Right kidney (tissue), 9 donors: ENCODE measurements at places on chromosomes 7 and 10.

DNA sequence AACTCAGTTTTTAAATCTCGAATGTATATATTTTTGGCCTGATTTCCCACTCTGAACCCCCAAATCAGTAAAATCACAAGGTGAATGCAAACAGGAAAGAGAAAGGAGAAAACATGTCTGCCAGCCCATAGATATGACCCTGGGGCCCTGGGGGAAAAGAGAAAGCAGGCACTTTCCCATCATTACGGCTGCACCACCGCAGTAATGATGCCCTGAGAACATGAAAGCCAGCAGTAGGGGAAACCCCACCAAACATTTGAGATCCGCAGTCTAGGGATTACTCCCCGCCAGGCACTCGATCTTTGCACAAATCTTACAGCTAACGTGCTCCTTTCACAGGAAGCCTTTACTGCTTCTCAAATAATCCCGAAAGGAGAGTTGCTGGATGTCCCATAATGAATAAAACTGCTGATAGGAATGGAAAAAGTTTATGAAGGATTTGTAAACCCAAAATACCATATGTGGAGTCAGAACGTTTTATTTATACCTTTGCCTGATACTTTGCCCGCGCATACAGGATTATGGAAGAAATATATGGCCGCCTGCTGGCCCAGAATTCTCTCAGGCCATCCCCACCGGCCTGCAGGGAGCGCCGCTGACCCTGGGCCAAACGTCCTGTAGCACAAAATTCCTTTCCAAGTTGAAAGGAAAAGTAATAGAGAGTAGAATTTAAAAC is 180.0 kb upstream of the INHBA start:
- no peak for DNase-seq

- DNase-seq = no peak
These were observed 961.5 kb downstream of the KCNMA1 start for GRCh38 chr10:76675951-76676587.

DNA sequence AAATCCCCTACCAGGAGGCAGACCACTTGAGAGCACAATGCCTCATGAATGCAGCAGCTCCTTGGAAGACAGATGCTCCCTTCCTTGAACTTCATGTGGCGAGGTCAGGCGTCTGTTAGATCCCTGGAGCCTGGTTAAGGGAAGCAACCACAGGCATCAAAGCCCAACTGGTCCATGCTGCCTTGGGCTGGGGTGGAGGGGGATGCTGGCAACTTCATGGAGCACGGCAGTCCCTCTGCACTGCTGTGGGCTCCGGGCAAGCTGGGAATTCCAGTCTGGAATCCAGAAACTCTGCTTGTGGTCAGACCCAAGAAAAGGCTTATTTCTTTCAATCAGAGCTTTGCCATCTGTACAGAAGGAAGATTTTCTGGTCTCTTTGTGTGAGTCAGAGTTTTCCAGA is 130.4 kb downstream of the PFKFB3 start:
- no peak for DNase-seq

- DNase-seq = no peak
These were observed 372.6 kb downstream of the PHF14 start for GRCh38 chr7:11346302-11346701.

DNA sequence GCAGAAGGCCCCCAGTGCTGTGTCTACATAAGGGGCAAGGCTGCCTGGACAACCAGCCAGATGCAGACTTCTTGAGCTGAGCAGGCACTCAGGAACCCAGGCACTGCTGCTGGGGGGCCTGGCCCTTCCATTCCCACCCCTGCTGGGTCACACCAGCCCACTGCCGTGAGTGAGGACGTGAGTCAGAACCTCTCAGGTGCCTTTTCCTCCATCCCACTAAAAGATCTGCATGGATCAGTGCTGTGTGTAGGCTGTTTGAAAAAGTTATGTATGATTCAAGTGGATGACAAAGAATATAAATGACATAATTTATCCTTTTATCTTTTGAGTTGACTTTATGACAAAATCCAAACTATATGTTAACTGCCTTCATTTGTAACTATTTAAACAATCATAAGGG is 499.3 kb downstream of the INHBA start:
- no peak for DNase-seq

GRCh38 chr10:32950591-32951108 is 7.4 kb downstream of the ITGB1 start:
- no peak for DNase-seq

GRCh38 chr10:118304521-118304920 is 37.6 kb downstream of the FAM204A start:
- no peak for DNase-seq

DNA sequence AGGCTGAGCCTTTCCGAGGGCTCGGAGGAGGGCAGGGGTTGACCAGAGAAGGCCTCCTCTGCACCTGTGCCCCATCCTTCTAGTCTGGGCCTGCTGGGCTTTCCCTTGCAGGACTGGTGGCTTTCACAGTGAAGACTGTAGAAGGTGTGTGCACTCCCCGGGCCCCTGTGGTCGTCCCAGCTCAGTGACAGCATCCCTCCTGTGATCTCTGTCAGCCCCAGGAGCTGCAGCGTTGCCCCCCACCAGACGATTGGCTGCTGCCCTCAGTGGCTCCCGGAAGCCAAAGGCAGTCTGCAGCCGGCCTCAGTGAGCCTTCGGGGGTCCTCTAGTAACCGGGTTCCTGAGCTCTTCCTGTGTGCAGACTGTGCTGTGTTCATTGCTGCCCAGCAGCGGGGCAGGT is 69.4 kb upstream of the EN2 start:
- DNase-seq = no peak

- no peak for DNase-seq
These were observed 166.0 kb upstream of the ANK3 start for GRCh38 chr10:60555700-60556099.

DNA sequence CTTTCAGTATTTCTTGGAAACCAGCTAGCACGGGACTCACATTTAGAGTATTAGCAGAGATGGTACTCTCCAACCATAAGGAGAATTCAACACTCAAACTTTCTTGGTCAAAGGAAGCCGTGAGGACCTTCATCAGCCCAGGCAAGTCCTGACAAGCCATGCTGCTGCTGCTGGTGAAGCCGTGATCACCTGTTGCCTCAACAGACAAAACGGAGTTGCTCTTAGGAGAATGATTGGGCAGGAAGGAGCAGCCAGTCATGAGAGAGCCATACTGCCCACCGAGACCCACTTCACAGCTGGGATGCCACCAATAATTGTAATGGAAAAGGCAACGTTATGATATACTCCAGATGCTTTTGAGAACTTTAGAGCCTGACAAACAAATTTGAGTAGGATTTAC is 60.8 kb upstream of the PLPP4 start:
- no peak for DNase-seq

GRCh38 chr10:70990681-70991080 is 102.3 kb upstream of the PCBD1 start:
- no peak for DNase-seq

DNA sequence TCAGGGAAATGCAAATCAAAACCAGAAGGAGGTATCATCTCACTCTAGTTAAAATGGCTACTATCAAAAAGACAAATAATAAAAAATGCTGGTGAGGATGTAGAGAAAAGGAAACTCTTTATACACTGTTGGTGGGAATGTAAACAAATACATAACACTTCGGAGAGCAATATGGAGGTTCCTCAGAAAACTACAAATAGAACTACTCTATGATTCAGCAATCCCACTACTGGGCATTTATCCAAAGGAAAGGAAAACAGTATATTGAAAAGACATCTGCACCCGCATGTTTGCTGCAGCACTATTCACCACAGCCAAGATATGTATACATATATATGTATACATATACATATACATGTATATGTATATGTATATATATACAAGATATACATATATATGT is 94.2 kb downstream of the C10orf90 start:
- DNase-seq = no peak

GRCh38 chr7:30301751-30302150 is 17.4 kb downstream of the ZNRF2 start:
- no peak for DNase-seq

- DNase-seq = no peak
These were observed 30.7 kb downstream of the FGF8 start for GRCh38 chr10:101745074-101745696.

GRCh38 chr10:97701438-97702069 is 12.0 kb upstream of the MARVELD1 start:
- peak; percentile 37 for DNase-seq

DNA sequence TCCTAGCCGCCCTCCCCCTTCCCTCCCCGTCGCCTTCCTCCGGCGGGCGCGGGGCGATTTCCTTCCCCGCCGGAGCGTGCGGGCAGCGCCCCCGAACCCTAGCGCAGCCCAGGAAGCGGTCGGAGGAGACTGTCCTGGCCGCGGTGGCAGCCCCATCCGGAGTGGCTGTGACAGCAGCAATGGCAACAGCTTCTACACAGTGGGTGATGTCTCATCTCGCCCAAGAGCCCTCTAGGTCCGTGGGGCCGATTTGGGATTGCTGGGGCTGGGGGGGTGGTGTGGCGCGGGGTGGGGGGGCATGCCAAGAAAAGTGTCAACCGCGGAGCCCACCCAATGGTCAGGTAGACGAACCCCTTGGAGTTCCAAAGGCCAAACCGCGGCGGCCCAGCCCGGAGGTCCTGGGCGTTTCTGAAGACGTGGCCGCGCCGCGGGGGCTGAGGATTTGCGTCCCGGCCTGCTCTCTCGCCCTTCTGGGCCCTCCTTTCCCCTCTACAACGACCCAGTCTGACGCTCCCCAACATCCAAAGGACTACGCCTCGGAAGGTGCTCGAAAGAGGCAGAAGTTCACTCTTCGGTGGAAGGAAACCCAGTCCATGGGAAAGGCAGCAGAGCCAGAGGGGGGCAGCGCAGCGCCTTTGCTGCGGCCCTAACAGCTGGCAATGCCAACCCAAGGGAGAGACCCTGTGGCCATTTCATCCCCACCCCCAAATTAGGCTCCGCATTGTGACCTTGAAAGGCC is 603 bp upstream of the TWIST1 start:
- DNase-seq = peak; percentile 60

- no peak for DNase-seq
These were observed 19.4 kb downstream of the PFKFB3 start for GRCh38 chr10:6221971-6222751.

DNA sequence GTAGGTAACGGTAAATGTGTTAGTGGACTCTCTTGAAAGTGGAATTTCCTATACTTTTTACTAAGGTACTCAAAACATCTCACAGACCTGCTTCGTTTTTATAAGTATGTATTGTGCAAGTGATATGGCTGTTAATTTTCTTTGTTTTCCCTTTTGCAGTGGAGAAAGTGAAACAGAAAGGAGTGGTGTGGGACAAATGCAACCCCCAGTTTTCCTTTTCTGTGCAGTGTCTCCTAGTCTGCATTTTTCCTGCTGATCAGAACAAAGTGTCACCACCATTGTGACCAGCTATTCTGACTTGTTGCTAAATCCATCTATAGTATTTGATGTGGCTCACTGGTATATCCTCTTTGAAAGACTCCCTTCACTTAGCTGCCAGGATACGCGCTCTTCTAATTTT is 410.0 kb downstream of the EXOC4 start:
- DNase-seq = no peak

GRCh38 chr10:117621196-117621595 is 78.7 kb downstream of the EMX2 start:
- DNase-seq = no peak

DNA sequence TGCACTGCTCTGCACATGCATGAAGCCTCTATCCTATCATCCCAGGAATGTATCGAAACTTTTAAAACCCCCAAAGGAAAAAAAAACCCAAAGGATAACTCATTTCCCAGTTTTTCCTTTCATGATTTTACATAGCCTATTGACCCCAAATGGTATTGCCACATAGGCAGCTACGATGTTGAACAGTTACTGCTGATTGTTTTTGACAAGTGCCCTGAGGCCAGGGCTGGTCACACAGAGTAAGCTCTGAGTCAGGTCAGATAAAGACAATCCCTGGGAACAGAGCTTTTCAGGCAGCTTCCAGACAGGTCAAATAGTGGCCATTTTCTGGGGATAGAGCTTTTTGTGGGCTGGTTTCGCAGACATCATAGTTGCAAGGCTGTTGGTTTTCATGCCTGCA is 52.1 kb downstream of the MYL10 start:
- DNase-seq = no peak

GRCh38 chr7:43302211-43302711 is 189.8 kb downstream of the HECW1 start:
- DNase-seq = peak; percentile 22

GRCh38 chr7:112421666-112422486 is 28.4 kb upstream of the IFRD1 start:
- DNase-seq = no peak

GRCh38 chr7:24732646-24733413 is 24.4 kb downstream of the GSDME start:
- no peak for DNase-seq

GRCh38 chr7:116307253-116307652 is 96.9 kb downstream of the TES start:
- no peak for DNase-seq

- DNase-seq = no peak
These were observed 56.8 kb upstream of the CD36 start for GRCh38 chr7:80581486-80582260.

GRCh38 chr7:3037259-3037658 is 6.4 kb downstream of the CARD11 start:
- DNase-seq = no peak

DNA sequence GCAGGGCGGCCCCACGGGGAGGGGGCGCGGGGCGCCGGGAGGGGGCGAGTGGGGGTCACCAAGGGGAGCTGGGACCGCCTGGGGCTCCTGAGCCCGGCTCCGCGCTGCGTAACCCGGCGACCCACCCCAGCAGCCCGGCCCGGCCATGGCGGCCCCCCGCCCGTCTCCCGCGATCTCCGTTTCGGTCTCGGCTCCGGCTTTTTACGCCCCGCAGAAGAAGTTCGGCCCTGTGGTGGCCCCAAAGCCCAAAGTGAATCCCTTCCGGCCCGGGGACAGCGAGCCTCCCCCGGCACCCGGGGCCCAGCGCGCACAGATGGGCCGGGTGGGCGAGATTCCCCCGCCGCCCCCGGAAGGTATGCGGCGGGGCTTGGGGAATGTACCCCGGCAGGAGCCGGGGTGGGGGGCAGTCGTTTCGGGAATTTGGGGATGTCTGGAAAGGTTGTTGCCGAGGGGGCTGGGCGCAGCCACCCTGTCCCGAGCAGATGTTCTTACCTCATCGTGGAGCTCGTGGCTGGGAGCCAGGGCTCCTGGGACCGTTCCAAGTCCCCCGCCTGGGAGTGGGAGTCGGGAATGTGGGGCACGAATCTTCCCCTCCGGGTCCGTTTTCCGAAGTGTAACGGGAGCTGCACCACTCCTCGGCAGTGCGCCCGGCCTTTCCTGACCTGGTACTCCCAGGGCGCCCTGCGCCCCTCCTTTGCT is 431 bp downstream of the ZYX start:
- peak; percentile 75 for DNase-seq

GRCh38 chr10:121325490-121326231 is 272.6 kb downstream of the FGFR2 start:
- DNase-seq = no peak

DNA sequence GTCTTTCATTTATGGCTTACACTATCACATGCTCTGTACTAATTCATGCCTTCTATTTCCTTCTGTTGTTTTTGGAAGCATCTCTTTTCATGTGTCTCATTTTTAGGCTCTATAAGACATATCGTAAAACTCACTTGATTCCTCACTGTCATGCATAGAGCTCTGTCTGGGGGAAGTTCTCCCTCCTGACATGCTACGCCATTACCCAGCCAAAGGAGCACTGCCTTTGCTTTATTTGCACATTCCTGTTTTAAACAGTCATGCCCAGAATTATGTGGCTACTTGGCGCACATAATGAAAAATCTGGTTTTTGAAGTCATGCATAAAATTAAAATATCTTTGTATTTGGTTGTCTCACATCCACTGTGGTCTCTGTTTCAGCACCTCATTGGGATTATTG is 17.6 kb upstream of the AKR1C3 start:
- no peak for DNase-seq
